ENCODE measurements at places on chromosomes 2 and 18. TPM values are rescaled to one million over a fixed set of nuclear protein-coding genes. Genes with fewer than 3 reads are reported as not detected.

Gene GAREM2
- 4.2 TPM for total RNA-seq

Gene PNKD
- total RNA-seq, result 68.5 TPM

Gene PAPOLG
- 10.0 TPM for total RNA-seq

Gene PELI1
- total RNA-seq, result 14.8 TPM

Gene MROH2A
- not detected for total RNA-seq

Gene WDR35
- total RNA-seq, result 6.3 TPM

Gene COL3A1
- 202 TPM for total RNA-seq

Gene UGT1A8
- total RNA-seq, result not detected

Gene DNER
- total RNA-seq, result 32.9 TPM

Gene FOXD4L1
- total RNA-seq, result 0.21 TPM

Gene LRATD1
- 0.80 TPM for total RNA-seq

Gene FBXO41
- total RNA-seq, result 2.0 TPM

Gene TMEM185B
- 24.7 TPM for total RNA-seq

Gene LAMA3
- 6.7 TPM for total RNA-seq

Gene TRIM54
- 105 TPM for total RNA-seq

Gene C1QL2
- total RNA-seq, result not detected

Gene IL1RL1
- total RNA-seq, result 54.0 TPM

Gene SALL3
- 2.8 TPM for total RNA-seq

Gene SRBD1
- 8.8 TPM for total RNA-seq
